ENCODE measurements at places on chromosomes 3 and 15. TPM values are rescaled to one million over a fixed set of nuclear protein-coding genes. Genes with fewer than 3 reads are reported as not detected.

GRCh38 chr3:184981071-184981470 lies 169.1 kb downstream of the VPS8 start:
- DNase-seq: no peak

DNA sequence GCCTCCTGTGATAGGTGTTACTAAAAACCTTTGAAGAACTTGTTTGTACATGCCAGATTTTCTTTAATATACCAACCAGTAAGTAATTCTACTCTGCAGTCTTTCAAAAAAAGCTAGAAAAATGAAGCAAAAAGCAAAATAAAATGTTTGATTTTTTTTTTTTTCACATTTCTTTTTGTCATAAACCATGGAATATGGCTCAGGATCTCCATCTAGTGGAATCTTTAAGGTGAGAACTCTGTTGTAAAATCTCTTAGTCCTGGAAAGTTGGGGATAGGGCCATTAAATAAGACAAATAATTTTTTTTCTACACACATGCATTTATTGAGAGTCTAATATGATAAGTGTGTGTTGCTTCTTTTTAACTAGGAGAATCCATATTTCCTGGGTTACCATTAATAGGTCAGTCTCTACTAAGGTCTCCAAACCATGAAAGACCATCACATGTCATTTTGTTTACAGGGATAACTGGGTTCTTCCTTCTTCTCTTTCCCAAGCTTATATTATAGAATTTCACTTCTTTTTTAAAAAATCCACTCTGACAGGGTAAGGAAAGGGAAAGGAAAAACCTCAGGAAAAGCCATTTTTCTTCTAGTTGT lies 84.6 kb downstream of the SLC9A9 start:
- DNase-seq: no peak

DNA sequence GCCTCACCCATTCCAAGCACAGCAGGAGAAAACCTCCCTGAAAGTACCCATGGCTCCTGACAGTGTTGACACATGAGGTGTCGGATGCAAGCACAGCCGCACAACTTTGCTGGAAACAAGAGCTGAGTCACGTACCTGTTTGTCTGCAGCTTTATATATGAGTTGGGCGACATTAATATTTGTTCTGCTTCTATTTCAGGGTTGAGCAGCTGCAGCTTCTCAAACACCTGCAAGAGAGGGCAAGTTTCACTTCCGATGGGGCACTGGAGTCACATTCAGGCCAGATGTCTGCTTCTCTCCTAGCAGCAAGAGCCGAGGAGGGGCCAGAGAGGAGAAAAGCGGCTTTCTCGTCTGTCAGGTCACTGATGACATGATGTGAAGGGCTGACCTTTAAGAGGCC lies 88.0 kb downstream of the NUP210 start:
- no peak for DNase-seq

DNA sequence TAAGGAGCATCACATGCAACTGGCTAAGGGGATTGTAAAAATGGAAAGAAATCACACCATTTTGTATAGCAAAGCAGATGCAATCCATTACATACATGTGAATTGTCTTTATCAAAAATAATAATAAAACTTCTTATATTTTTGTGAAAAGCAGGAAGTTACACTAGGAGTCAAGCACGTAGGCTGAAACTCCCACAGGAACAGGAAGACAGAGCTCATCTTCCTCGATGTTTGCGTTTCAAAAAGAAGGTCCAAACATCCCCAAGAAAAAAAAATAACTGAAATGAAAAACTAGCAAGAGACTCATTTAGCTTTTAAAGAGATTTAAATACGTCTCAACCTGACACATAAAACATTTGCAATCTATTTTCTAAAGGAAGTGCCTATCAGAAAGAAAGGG lies 106.6 kb downstream of the TGFBR2 start:
- DNase-seq: no peak

GRCh38 chr3:297585-297984 lies 101.0 kb downstream of the CHL1 start:
- DNase-seq: no peak

DNA sequence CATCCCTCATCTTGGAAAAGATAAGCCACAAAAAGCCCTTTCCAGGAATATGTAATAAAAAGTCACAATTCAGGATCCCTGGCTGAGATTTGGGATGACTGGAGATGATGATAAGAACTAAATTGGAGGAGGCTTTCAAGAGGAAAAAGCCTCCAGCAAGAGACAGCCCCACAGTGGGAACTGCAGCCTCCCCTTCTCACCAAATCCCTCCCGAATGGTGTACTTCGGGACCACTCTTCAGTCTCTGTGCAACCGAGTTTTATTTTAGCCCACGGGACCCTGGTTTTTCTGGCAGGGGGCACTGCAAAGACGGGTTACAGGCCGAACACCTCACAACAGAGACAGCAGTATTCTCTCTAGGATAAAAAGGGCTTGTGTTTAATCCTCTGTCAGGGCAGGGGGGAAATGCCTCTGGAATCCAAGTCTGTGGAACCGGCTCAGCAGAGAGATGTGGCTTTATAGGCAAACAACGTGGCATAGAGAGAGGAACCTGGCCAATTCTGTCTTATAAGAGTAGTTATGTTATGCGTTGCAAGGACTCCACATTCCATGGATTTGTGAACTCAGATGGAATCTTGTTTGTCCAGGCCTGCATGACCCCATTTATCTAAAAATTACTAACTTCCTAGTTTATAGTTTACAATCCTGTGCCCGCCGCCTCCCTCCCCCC lies 1.2 kb upstream of the LMCD1 start:
- peak; percentile 31 for DNase-seq

- no peak for DNase-seq
Observed at GRCh38 chr3:114213627-114214541, 23.5 kb downstream of the ZNF80 start.

The AHSG gene
- polyA plus RNA-seq: not detected

GRCh38 chr3:30042916-30043555 lies 563.4 kb upstream of the TGFBR2 start:
- no peak for DNase-seq

- no peak for DNase-seq
Observed at GRCh38 chr3:140532793-140533330, 145.0 kb upstream of the TRIM42 start.

The ISL2 gene
- polyA plus RNA-seq: not detected

- DNase-seq: no peak
Observed at GRCh38 chr3:20104167-20104661, 64.0 kb downstream of the KAT2B start.

- no peak for DNase-seq
Observed at GRCh38 chr3:97131476-97131875, 317.1 kb downstream of the EPHA6 start.

GRCh38 chr3:193499136-193499770 lies 55.4 kb downstream of the ATP13A4 start:
- no peak for DNase-seq

- no peak for DNase-seq
Observed at GRCh38 chr3:103308921-103309320, 874.1 kb downstream of the ZPLD1 start.

GRCh38 chr3:27209617-27210264 lies 159.4 kb downstream of the NEK10 start:
- DNase-seq: no peak

The GOLGA8K gene
- polyA plus RNA-seq: 0.60 TPM

DNA sequence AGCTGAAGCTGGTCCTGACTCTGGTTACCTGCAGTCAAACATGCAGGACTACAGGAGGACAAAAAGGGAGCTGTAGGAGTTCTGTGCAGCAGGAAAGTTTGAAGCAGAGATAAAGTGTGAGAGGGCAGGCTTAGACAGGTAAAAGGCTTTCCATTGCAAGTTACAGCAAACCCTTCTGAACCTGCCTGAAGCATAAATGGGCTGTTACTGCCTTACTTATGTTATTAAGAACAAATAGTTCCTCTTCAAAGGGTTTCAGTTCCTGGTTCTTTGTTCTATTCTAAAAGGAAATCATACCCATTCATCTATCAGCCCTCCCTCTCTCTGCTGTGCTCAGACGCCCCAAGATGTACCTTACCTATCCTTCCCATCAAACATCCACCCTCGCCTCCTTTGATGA lies 52.4 kb upstream of the CACNA2D3 start:
- DNase-seq: no peak

All from ovary (tissue), 10 donors.